CD4-positive, alpha-beta T cell treated with Interleukin-17A for 1 hour (primary cell): ENCODE measurements at places on chromosomes 7 and 10.

DNA sequence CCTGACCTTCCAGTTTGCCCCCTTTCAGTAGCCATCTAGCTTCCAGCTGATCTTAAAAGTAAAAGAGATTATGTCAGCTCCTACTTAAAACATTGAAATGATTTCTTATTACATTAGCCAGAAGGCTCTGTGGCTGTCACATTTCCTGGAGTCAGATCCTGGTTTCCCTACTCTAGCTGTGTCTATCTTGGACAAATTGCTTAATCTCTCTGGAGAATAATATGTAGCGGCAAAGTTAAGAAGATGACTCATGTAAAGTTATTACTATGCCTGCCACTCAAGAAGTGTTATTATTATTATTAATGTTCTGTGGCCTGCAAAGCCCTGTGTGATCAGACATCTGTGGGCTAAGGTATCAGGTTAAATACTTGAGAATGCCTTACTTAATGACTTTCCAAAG is 107.2 kb downstream of the RUNDC3B start:
- no peak for DNase-seq

DNA sequence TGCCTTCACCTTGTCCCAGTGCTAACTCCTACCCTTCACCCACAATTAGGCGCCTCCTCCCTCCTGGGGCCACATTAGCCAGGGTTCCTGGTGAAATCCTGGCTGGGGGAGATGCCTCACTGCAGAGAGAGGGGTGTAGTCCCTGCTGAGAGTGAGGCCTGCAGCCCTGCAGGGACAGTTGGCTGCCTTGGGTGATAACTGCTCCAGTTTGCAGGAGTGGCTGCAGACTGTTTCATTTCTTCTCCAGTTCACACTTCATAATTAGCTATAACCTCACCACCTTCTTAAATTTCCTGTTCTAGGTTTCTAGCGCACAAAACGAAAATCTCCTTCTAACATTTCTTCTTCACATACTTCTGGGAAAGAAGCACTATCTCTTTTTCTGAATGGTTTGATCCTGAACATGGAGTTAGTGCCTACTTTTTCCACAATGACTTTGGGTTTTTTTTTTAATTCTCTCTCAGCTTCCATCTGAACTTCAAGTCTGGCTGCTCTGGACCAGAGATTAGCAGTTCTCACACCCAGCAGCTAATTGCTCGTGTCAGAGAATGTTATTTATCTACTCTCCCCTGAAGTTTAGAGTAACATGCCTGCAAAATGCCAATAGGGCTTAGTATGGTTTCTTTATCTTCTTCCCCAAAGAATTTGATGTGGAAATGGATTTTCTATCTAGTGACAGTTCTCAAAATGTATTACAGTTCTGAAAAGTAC is 15.5 kb upstream of the JAZF1 start:
- no peak for DNase-seq

DNA sequence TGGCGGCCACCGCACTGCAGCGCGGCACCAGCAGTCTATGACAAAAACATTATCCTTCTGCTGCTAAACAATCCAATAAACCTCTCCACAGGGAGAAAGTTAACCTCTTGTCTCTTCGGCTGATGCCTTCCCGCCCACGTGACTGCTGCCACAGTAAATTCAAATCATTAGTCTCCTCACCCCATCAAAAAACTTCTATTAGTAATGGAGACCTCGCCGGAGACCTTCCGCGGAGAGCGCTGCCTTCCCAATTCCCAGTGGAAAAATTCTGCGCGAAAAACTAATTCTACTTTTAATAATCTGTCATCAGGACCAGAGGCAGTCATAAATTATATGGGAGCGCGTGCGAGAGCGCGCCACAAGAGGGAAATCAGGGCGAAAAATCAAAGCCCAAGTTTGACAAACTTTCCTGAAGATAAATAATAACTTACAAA is 90.0 kb upstream of the PAX2 start:
- DNase-seq, result no peak

- no peak for DNase-seq
These were observed 181.7 kb upstream of the MALRD1 start for GRCh38 chr10:18866852-18867251.

- no peak for DNase-seq
These were observed 1053.3 kb downstream of the SORCS1 start for GRCh38 chr10:106111246-106111645.

DNA sequence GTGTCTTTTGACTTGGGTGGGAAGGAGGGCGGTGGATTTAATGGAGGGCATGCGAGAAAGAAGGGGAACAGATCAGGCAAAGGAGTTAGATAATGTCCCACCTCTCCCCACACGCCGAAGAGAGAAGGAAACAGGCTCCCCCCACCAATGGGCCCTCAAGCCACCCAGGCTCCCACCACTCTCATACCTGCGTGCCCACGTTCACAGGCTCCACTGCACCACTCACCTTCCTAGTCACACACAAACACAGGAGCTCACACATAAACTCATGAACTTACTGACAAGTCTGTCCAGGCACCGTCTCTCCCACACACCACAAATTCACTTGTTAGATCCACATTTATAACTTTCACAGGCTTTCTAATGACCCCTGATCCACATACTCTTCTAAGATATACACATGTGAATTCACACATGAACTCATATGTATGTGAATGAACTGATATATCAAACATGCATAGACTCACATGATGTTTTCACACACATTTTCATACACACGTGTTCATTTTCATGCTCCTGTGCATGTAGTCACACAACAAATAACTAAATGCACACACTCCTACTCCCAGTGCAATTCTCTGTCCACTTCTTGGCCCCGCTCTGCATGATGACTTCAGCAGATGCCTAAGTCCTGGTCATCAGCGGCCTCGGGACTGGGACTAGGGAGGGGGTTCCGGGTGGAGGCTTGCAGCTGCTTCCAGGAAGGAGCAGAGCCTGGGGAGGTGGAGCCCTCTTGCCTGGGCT is 1.5 kb downstream of the LZTS2 start:
- no peak for DNase-seq

DNA sequence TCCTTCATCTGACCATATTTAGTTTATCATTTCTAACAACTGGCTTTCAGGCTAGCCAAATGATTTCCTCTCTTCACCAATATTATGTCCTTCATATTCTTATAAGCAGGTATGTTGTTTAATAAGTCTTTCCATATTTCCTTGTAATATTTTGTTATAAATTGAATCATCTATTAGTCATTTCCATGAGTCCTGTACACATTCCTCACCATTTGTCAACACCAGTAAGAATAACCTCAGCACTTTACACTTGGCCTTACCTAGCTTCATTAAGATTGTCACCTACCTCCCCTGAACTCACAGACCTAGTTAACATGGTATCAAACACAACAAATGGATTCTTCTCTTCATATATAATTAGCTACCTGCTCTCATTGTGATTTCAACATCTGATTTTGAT is 282.3 kb downstream of the SEMA3D start:
- DNase-seq, result no peak

GRCh38 chr10:87625661-87626060 is 34.0 kb upstream of the PAPSS2 start:
- no peak for DNase-seq

GRCh38 chr7:93476491-93477344 is 97.8 kb downstream of the CALCR start:
- no peak for DNase-seq

DNA sequence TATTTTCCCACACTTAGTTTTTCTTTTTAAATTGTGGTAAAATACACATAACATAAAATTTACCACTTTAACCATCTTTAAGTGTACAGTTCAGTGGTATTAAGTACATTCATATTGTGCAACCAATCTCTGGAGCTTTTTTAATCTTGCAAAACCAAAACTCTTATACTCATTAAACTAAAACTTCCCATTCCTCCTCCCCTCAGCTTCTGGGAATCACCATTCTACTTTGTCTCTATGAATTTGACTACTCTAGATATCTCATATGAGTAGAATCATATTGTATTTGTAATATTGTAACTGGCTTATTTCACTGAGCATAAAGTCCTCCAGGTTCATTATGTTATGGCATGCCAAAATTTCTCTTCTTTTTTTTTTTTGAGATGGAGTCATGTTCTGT is 86.4 kb upstream of the JAZF1 start:
- DNase-seq, result no peak

GRCh38 chr7:121306565-121306964 is 22.2 kb upstream of the WNT16 start:
- no peak for DNase-seq

DNA sequence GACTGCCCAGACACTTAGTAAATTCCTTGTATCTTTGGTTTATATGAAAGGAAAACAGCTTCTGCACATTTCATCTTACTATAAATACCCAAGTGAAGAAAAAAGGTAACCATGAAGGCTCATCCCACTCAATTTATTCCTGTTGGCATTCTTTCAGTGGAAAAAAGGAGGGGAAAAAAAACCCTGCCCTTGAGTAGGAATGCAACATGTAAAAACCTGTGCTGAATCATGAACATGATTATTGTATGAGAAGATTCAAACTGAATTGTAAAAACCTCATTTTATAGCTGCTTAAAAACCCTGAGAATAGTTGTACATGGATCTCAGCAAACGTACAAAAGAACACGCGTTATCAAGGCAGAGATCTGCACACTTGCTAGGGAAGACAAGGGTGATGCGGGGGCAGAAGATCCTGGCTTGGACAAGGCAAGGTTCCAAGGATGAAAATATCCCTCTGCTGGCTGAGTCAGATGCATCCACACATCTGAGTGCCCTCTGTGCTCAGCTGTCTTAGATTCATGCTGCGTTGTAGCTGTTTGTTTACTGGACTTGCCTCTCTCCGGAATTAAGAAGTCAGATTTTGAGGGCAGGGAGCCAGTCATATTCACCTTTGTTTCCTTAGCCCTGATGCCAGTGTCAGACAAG is 658.2 kb downstream of the PARD3 start:
- DNase-seq, result no peak

DNA sequence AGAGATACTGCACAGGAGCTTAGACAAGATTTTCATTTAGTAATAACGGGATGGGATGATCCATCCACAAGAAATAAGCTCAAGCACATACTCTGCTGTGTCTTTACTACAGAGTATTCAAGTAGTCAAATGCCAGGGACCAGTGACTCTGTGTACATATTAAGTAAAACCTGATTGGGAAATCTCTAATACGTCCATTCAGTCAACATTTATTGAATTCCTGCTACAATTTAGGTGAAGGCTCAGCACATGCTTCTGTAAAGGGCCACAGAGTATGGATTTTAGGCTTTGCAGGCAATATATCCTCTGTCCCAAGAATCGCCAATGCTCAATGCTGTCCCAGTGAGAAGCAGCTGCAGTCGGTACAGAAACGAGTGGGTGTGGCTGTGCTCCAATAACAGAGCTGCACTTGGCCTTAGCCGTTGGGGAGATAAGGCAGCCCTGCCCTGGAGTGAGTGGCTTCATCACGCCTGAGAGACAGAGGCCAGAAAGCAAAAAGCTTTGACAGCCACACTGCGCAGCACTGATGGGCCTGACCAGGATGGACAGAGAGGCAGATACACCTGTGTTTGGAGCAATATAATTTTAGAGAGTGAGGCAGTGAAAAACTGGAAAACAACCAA is 186.8 kb downstream of the PARD3 start:
- DNase-seq, result no peak

GRCh38 chr10:125089469-125089868 is 70.9 kb downstream of the CTBP2 start:
- DNase-seq, result no peak

DNA sequence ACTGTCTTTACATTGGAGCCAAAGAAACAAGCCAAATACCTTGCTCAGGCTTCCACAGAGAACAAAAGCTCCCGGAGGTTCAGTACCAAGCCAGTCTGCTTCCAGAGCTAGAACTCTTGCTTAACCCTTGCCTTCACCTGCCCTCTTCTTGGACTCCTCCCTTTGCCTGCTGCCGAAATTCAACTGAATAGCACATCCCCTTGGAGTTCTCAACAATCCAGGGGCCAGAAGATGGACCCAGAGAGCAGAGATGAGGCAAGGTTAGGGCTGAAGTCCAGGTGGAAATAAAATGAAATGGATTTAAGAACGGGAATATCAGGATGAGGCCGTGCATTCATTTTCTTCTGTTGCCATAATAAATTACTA is 876 bp upstream of the PIK3AP1 start:
- DNase-seq, result no peak

DNA sequence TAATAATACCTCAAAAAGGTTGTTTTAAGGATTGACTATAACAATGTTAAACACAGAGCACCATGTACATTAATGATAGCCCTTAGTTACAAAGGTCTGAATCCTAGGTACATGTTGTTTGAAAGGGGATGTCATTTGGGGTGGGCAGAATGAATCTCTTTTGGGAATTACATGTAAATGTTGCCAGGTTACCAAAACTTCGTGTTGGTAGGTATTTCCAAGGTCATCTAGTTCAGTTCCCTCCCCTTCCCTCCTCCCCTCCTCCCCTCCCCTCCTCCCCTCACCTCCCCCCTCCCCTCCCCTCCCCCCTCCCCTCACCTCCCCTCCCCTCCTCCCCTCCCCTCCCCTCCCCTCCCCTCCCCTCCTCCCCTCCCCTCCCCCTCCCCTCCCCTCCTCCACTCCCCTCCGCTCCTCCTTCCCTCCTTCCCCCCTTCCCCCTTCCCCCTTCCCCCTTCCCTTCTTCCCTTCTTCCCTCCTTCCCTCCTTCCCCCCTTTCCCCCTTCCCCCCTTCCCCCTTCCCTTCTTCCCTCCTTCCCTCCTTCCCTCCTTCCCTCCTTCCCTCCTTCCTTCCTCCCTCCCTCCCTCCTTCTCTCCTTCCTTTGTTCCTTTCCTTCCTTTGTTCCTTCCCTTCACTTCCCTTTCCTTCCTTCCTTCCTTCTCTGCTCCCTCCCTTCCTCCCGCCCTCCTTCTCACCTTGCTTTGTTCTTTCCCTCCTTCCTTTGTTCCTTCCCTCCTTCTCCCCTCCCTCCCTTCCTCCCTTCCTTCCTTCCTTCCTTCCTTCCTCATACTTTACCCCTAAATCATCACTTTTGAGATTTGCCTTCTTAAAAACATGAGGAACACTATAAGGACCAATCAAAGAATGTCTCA is 8.1 kb downstream of the VTI1A start:
- no peak for DNase-seq

DNA sequence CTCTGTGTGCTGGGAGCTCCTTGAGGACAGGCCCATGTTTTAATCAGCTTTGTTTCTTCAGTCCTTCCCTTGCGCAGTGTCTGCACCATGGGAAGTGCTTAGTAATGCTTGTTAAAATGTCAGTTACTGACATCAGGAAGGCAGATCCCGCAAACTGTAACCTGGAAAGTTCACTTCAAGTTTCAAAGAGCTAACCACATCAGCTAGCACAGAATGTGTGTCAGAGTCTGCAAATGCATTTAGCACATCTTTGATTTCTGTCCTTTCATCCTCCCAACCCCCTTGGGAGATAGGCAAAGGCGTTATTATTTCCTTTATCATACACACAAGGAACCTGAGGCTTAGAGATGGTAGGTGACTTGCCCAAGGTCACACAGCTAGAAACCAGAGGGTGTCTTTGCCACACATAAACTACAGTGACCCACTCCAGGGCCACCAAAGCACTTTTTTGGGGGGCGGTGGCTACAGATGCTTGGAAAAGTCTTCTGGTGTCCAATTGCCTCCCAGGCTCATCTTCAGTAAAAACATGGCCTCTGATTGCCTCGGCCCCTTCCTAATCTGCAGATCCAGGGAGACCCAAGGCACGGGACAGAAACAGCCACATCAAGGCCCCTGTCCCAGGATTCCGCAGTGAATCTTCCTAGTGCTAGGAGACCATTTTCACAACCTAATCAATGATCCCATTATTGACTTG is 116.2 kb upstream of the GPR26 start:
- no peak for DNase-seq
